ENCODE measurements at places on chromosomes 2 and 18.

- DNase-seq: no peak
These were observed 17.3 kb downstream of the ADRA2B start for GRCh38 chr2:96098900-96099590.

- DNase-seq: no peak
These were observed 113.2 kb downstream of the GYPC start for GRCh38 chr2:126769118-126769517.

DNA sequence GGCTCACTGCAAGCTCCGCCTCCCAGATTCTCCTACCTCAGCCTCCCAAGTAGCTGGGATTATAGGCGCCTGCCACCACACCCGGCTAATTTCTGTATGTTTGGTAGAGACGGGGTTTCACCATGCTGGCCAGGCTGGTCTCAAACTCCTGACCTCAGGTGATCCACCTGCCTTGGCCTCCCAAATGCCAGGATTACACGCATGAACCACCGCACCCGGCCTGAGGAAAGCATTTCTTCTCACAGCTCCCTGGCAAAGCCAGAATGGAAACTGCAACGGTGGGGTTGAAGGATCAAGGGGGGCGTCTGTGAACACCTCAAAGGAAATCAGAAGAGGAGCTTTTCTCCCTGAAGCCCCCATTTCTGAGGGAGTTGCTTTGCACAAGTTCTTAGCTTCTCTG lies 11.2 kb upstream of the TEX51 start:
- no peak for DNase-seq

DNA sequence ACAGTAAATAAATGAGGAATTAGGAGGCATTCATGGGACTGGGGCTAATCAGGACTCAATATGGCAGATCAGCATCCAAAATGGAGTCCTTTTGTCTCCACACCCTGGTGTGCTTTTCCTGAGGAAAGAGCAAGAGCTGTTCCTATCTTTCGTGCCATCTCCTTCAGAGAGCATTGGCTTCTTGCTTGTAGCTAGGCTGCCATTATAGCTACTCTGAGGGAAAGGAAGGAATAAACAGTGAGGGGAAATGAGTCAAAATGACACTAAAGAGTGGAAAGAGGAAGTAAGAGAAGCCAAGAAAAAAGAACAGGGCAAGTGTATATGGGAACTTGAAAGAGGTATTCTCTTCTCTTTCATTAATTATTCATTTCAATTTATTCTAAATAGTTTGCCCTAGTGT lies 8.4 kb upstream of the NMI start:
- DNase-seq: peak; percentile 56

DNA sequence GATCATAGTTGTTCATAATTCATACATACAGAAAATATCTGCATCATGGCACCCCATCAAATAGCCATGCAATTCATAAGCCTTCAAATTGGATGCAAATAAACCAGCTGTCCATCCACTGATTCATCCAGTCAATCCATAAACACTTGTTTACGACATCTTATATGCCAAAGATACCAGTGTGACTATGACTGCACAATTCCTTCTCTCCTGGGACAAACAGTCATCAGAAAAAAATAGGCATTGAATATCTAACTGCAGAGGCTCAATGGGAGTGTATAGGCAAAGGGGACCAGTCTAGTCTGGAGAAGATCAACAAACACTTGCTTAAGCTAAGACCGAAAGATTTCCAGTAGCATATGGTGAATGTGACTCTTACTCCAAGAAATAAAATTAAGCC lies 70.0 kb downstream of the COL4A3 start:
- no peak for DNase-seq

DNA sequence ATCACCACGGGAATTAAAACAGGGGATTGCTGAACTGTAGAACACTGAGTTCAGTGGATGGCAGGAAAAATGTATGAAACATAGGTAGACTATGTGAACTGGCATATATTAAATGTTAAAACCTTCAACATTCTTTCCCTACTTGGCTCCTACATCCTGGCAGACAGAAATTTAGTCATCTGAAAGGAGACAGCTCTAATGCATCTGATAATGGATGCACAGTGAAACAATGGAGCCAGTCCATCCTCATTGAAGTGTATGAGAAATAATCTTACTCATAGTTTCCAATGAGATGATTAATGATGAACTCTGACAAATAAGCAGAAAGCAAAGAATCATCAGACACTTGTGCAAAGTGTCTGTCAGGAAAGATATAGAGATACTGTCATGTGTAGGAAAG lies 1629.7 kb upstream of the TMEFF2 start:
- DNase-seq: no peak

DNA sequence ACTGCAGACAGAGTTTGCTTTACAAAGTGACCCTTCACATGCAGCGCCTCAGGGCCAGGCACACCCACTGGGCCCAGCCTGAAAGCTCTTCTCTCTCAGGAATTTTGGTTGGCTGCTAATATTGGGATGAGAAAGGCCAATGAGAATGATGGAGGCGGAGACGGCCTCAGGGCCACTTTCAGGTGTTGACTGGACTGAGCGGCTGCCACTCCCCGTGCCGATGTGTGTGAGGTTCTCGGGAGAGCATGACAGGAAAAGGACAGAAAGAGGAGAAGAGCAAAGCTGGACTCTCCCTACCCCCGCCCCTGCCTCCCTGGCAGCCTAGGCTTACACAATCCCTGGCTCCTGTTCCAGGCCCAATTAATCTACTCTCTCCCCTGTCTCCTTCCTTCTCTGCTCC lies 155.7 kb downstream of the CELF4 start:
- no peak for DNase-seq

DNA sequence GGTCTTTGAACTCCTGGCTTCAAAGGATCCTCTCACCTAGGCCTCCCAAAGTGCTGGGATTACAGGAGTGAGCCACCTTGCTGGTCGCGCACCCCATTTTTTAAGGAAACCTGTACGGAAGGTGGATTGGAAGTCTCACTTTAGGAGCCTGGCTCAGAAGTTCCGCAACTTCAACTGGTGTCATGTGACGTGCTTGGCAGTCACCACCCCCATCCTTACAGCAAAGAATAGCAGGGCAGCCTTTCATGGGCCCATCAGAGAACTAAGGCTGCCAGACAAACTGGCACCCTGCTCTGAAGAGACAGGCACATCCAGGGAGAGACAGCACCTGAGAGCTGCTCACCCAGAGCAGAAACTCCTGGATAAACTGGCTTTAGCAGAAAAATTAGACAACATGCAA lies 3.3 kb upstream of the SLC66A2 start:
- DNase-seq: no peak

GRCh38 chr2:113176696-113177355 lies 3.1 kb downstream of the PSD4 start:
- DNase-seq: no peak

DNA sequence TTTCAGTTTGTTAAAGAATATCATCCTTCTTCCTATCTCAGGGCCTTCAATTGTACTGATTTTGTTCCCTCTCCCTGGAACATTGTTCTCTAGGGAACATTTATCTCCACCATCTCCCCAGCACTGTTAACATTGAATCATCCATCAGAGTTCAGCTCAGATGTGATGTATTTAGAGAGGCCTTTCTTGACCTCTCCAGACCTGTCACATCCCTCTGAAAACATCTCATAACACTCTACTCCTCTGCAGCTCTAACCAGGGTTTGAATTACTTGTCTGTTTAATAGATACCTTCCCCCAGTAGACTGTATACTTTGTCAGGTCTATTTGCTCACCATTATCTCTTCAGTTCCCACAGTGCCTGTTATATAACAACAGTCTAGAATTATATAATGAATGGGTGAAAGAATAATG lies 98.6 kb downstream of the GALNT1 start:
- no peak for DNase-seq

- DNase-seq: no peak
These were observed 73.5 kb downstream of the FIGN start for GRCh38 chr2:163662141-163662780.

DNA sequence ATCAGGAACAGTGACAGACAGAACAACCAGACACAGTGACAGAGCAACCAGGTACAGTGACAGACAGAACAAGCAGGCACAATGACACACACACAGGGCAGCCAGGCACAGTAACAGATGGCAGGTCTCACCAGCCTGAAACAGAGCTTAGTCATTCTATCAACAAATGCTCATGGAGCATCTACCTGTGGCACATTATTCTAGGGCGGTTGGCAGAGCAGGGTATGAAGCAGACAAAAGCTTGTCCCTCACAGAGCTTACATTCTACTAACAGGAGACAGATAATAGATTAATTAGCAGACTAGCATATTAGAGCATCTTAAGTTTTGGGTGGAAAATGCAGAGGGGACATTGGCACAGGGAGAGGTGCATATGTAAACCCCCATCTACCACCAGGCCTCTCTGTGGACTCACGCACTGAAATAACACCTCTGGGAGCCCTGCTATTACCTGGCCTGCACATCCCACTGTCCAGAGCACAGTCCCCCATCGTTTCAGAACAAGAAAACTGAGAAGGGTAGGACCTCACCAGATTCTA lies 64.1 kb upstream of the RAB6C start:
- no peak for DNase-seq

- DNase-seq: no peak
These were observed 1499.0 kb upstream of the TMEFF2 start for GRCh38 chr2:193693758-193694157.

- no peak for DNase-seq
These were observed 169.0 kb downstream of the CD226 start for GRCh38 chr18:69778680-69779079.

DNA sequence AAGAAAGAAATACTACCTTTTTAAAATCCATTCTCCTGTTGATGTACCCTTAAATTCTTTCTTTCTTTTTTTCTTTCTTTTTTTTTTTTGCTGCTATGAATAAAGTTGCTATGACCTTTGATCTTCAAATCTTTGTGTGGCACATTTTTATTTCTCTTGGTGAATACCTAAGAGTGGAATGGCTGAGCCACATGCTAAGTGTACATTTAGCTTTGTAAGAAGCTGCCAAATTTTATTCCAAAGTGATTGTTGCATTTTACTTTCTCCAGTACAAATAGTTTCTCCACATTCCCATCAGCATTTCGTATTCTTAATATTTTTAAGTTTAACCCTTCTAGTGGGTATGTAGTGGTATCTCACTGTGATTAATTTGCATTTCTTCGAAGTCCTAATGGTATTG lies 88.8 kb upstream of the RAB27B start:
- no peak for DNase-seq

Data from germinal center (tissue), 1 donor.